ENCODE measurements at places on chromosomes 5 and 9.

DNA sequence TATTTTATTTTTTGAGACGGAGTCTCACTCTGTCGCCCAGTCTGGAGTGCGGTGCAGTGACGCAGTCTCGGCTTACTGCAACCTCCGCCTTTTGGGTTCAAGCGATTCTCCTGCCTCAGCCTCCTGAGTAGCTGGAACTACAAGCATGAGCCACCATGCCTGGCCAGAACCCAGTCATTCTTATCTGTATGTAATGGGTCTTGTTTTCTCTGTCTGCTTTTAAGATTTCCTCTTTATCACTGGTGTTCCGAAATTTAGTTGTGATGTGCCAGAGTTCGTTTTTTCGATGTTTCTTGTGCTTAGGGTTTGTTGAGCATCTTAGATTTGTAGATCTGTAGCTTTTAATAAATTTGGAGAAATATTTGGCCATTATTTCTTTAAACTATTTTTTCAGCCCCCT, 19.2 kb downstream of the SLC25A25 start:
- DNase-seq = no peak

GRCh38 chr5:157574456-157575380, 857 bp downstream of the ADAM19 start:
- no peak for DNase-seq

DNA sequence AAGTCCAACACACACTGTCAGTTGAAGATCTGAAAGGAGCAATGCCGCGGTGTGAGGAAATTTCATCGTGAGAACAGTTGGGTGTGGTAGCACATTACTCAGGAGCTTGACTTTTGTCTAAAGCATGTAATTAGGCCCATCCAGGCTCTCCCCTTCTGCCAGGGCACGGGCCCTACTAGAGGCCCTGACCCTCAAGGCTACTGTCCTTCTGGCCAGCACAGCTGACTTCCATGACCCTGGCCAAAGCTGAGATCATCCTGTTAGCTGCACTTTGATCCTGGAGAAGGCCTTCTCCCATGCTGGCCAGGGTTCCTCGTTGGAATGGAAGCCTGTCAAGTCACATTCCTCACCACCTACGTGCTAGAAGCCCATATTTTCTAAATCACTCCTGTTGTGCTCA, 77.8 kb upstream of the SLC1A3 start:
- no peak for DNase-seq

DNA sequence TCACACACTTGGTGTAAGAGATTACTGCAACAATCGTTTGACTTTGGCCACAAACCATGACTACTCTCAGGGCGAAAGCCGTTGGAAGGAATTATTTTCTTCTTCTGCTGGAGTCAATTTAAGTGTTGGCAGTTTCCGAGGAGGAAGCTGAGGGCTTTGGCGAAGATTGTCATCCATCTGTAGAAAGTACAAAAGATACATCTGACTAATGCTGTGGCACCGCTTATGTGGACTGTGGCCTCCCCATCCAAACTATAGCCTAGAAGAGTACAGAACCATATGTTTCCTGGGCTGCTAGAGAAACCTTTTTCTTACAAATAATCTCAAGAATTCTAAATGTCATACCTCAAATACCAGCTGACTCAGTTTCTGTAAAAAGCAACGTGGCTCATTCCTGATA, 7.4 kb downstream of the MTX3 start:
- no peak for DNase-seq

DNA sequence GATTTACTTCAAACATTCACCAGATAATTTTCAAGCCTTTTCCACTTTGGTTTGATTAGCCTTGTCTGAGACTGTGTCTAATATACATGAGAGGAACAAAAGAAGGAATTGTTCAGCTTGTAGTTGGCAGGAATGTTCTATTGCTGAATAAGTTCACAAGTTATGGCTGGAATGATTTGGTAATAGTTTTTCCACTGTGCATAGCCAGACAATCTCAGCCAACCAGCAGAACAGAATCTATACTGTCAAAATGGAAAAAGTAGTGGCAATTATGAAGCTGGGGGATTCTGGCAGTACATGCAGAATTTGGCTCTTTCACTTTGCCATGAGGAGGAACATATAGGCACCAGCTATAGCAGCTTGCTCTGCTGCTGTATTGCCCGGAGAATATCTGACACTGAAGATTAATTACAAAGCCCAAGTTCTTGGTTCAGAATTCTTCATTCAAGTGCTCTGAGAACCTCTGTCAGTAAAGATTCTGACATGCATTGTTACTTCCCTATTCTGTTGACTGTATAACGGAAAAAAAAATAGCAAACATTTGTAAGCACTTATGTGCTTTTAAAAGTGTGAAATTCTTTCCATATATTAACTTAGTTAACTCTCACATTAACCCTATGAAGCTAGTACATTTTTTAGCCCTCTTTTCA, 150.6 kb downstream of the PRR16 start:
- DNase-seq = no peak

DNA sequence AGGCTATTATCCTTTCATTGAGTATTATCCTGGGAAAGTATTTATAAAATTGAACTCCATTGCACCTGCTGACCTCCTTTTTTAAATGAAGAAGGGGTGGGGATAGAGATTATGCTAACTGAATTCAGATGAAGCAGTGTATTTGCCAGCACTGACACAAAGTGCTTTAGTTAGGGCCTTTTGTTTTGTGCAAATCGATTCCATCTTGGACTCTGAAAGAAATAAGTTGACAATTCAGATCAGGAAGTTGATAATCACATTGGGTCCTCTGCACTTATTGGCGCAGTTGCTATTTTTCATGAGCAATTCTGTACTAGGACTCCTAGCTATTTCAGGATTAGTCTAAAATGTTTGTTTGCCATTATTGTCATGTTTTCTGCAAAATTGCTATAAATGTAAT, 101.6 kb upstream of the FSD1L start:
- no peak for DNase-seq

DNA sequence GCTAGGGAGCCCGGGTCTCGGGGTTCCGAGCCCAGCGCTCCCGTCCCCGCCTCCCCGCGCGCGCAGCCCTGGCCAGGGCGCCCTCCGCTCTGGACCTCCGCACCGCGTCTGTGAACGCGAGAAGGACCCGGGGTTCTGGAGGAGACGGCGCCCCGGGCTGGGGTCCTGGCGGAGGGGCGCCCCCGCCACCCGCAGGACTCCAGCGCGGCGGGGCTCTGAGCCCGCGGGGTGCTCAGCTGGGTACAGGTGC, 431 bp downstream of the TMOD1 start:
- no peak for DNase-seq

GRCh38 chr5:178112545-178112944, 787 bp upstream of the N4BP3 start:
- no peak for DNase-seq

DNA sequence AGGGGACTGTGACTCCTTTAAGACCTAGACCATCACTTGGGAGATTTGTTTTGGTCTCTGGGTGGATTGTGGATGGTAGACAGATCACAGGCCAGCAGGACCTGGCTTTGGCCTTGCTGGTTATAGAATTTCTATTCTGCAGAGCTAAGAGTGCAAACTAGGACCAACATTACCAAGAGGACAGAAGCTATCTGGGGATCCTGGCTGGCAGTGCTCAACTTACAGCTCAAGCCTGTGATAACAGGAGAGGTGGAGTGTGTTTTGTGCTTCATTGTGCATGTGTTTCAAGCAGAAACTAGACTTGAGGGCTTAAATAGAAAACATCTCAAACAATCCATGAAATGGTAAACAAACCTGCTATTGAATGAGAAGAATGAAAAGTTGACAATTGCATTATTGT, 106.7 kb downstream of the ZNF462 start:
- no peak for DNase-seq

DNA sequence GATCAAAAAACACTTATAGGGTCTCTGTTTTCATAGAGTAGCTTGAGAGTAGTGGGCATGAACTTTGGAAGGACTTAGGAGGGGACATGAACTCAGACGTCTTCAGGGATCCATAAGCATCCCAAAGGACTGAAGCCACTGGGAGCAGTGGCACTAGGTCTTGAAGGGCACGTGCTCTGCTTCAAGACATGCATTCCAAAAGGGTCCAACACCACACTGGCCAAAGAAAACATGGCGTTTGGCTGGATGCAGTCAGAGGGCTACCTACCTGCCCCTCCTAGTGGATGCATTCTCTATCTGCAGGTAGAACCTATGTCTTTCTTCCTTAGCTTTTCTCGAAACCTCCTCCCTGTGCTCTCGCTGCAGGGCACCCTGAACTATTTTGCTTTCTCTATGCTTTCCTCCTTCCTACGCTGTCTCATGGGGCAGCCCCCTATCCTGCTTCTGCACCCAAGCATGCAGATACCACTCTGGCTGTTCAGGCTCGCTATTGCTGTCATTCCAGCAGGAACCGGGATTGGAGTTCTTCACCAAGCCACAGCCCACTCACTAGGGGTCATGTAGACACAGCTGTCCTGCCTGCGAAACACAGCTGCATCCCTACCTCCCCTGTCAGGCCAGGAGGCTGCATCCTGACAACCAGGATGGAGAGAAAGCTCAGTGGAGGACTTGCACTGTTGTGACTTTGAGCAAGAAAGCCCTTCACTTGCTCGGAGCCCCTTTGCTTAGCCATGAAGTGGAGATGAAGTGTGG, 11.9 kb downstream of the FAM240B start:
- no peak for DNase-seq
